ENCODE measurements at places on chromosomes 5 and 9.

- DNase-seq, result no peak
These were observed 42.7 kb upstream of the SMIM15 start for GRCh38 chr5:61205013-61205412.

GRCh38 chr9:113955076-113955752, 79.1 kb downstream of the ZNF618 start:
- DNase-seq, result no peak

DNA sequence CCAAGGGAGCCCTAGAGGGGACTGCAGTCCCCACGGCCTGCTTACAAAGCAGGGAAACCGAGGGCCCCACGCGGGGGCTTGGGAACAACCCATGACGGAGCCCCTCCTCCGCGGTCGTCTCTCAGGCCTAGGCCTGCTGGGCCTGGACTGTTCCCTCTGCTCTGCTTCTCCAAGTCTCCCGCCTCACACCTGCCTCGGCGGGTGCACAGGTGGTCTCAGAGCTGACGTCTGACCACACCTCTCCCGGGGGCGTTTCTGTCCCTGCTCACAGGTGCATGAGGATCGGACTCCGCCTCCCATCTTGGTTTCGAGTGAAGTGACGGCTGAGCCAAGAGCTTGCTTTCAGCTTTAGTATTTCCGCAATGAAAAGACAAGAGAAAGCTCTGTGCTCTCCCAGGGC, 72.1 kb downstream of the MRPL36 start:
- peak; percentile 13 for DNase-seq

DNA sequence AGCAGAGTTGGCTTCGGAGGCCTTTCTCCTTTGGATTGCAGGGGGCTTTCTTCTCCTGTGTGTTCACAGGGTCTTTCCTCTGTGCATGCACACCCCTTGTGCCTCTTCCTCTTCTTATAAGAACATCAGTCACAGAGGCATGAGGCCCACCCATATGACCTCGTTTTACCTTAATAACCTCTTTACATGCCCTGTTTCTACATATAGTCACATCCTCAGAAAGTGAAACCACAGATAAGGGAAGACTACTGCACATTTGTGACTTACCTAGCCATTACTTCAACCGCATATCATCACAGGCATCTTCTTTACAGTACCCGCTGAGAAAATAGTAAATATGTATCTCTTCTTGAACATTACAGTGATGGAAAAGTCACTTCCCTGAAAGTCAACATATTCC, 204.9 kb upstream of the TARS1 start:
- DNase-seq, result no peak

- DNase-seq, result peak; percentile 61
These were observed 62.3 kb downstream of the CXXC5 start for GRCh38 chr5:139710319-139711066.

- peak; percentile 55 for DNase-seq
These were observed 36.5 kb downstream of the PPIC start for GRCh38 chr5:122999947-123000563.

DNA sequence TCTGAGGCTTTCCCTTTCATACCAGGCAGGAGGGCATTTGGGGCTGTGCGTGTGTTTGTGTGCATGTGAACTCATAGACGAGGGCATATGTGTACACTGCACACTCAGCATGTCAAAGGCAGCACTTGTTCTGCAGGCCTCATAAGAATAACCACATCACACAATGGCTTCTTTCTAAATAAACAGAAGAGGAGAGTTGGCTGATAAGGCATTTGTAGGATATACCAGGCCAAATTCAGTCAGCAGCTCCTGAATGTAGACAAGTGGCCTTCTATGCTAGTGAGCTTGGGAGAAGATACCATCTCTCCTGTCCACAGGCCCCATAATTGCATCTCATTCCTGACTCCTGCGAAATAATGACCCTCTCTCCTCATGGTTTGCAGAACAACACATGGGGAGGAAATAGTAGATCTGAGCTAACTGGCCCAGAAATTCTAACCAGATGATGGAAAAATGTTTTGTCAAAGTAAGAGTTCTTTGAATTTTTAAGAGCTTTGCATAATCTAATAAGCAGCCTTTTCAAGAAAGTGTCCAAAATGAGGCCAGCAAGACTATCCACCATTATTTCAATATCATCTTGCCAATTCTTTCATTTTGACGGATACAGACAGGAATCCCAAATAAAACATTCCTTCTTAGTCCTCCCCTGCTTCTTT, 60.5 kb upstream of the GAS1 start:
- DNase-seq, result no peak

DNA sequence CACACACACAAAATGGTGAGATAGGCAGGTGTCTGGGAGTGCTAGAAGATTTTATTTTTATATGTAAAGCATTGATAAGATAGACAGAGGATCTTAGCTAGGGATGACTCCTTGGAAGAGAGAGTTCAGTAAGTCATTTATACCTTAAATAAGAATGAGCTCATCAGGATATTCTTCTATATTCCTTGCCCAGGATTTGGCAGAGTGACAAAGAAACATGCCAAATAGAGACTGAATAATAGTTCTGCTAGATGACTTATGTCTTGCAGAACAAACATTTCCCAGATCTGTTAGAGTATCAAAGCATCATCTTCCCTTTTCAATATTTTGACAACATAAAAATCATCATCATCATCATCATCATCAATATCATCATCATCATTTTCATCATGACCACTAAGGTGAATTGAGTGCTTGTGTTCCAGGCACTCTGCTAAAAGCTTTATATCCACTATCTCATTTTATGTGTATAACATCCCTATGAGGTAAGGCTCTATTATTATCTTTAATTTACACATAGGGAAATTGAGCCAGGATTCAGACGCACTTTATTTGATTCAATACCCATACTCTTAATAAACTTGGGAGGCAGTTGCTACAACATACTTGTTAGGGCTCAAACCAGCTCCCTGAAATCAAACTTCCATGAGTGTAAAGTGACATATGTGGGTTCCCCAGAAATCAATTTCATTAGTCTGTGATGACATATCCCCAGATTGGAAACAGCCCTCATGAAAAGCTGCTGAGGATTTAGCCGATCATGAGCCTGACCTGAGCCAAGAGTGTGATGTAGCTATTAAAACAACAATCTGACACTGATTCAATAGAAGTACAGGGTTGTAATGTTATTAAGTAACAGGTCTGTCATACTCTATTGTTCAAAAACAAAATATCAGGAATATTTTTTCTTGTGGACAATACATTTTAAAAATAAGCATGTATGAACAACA, 176.3 kb upstream of the SEMA6A start:
- no peak for DNase-seq

GRCh38 chr9:102551346-102551745, 443.8 kb upstream of the CYLC2 start:
- DNase-seq, result no peak

- DNase-seq, result no peak
These were observed 86.9 kb downstream of the NUDT12 start for GRCh38 chr5:103475629-103476240.

DNA sequence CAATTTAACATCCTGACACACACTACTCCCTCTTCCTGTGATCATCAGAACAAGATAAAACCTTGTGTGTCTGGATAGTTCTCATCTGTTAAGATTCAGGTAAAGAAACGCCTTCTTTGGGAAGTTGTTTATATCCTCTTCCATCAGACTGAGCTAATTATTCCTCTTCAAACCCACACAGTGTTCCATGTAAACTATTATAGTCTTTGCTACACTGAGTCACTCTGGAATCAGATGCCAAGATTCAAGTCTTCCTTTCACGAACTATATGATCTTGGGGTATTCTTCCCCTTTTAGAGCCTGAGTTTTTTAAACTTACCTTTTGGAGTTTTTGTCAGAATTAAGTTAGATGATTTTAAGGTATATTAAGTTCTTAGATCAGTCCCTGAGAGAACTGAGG, 2.0 kb downstream of the OR1J1 start:
- DNase-seq, result no peak

DNA sequence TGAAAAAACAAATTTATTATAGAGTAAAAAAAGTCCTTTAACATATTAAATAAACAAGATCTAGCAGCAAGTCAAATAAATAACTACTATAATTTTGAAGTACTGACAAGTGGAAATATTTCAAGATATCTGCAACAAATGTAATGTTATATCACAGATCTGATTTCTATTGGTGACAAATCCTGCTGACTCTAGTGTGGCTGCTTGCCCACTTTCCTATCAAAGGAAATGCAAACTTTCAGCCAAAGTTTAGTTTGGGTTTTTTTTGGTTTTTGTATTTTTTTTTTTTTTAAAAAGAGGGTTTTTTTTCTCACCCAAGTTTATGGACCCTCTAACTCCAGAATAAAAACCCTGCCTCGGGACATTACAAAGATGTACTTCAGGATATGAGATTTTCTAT, 12.9 kb downstream of the ADRA1B start:
- no peak for DNase-seq

- no peak for DNase-seq
These were observed 416.0 kb downstream of the MAN2A1 start for GRCh38 chr5:110105692-110106091.

DNA sequence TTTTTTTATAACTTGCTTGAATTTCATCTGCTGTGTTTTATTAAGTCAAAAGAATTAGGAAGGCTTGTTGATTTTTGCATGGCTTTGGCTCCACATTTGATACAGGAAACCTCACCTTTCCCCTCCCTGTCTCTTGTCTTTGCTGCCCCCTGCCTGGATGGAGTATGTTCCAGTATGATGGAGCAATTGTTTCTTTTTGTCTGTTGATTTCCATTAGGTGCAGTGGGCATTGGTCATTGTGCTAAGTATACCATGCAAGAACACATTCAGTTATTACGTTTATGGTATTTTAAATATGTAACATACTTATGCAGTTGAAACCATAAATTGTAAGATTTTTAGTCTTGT, 19.6 kb downstream of the TJP2 start:
- no peak for DNase-seq

DNA sequence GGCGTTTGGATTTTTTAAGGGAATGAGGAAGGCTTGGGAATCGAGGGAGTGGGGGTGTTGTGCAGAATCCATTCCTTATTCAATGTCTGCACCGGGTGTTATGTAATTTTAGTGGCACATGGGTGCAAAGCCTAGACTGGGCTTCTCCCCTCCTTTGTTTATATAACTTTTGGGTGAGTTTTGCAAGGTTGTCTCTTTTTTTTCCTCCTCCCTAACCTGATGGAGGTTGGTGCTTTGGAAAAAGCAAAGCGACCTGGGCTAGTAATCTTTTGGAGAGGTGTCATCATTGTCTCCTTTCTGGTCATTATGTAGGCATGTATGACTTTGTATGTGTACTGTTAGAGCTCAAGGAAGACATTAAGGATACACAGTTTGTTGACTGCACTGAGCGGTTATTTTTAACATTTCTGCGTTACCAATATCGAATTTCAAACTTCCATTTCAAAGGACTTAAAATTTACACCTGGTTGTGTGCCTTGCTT, 3.1 kb downstream of the SMARCA2 start:
- no peak for DNase-seq

GRCh38 chr5:173473288-173473687, 143.2 kb downstream of the BOD1 start:
- DNase-seq, result no peak

DNA sequence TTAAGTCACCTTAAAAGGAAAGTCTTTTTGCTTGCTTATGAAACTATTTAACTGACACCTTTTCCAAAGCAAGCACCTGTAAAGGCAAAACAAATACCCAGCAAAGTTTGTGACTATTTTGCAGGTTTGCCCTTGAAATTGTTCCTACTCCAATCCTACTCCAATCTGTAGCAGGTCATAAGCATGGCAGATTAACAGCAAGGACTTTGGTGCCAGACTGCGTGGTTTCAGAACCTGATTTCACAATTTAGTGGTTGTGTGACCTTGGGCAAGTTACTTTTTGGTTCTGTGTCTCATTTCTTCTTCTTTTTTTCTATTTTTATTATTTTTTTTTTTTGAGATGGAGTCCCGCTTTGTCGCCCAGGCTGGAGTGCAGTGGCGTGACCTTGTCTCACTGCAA, 282.1 kb downstream of the RFX3 start:
- DNase-seq, result no peak

DNA sequence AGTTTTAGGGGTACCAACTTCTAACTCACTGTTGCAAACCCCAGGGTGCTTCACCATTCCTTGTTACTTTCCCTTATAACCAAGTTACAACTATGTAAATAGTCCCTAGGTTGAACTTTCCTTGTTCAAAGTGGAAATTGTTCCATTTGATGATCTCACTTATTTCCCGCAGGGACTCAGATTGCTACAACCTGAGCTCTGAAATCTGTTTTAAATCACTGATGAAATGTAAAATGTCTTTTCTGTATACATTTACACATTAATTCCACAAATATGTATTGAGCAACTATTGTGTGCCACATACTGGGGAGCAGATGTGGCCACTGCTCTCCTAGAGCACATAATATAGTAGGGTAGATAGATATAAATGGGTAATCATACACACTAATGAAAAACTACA, 69.1 kb upstream of the TARS1 start:
- no peak for DNase-seq

DNA sequence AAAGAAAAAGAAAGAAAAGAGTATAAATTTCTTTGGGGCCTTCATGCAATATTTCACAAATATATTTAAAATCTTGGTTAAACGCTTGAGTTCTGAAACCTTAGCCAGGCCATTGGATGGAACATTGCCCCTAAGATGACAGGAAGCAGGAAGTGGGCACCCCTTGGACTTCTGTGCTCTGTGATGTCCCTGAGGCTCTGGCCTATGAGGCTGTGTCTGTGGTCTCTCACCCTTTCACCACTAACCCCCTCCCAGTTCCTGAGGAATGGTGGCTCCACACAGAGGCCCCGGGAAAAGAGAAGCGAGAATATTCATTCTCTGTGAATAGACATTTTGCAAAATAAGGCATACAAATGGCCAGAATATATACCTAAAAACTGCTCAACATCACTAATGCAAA, 320.5 kb upstream of the PANK3 start:
- DNase-seq, result no peak

DNA sequence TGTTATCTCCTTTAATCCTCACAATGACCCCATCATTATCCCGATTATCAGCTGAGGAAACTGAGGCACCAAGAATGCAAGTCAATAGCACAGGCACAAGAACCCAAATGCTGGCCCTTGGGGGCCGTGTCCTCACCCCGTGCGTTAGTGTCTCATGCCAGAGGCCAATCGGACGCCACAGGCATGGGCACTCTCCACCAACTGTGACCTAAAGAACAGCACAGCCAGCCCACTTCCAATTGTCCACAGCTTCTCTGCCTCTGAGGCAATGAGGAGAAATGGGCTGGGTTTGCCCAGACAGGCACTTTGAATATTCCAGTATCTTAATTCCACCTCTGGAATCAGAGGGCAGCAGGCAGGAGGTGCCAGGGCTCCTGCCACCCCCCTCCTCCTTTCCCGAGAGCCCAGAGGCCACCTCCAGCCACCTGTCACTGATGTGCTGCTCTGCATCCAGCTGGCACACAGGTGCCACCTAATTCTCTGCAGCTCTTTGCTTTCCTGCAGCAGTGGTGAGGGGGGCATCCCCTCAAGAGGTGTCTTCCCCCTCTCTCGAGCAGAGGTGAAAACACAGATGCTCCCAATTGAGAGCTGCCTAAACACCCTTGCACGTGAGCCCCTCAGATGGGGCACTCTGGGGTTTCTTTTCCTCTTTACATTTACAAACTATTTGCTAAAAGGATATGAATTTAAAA, 107.5 kb downstream of the ROR2 start:
- DNase-seq, result no peak
